NCI-H2081 treated with DMSO at 0.1 percent for 48 hours (cell line): ENCODE measurements at places on chromosomes 4 and X.
A peak's percentile ranks its signal among the peaks of the same experiment; 100 is the strongest.

GRCh38 chr4:37438564-37439279, 194.2 kb downstream of the NWD2 start:
- DNase-seq = no peak

GRCh38 chr4:113444386-113444785, 317.2 kb downstream of the CAMK2D start:
- DNase-seq = no peak

DNA sequence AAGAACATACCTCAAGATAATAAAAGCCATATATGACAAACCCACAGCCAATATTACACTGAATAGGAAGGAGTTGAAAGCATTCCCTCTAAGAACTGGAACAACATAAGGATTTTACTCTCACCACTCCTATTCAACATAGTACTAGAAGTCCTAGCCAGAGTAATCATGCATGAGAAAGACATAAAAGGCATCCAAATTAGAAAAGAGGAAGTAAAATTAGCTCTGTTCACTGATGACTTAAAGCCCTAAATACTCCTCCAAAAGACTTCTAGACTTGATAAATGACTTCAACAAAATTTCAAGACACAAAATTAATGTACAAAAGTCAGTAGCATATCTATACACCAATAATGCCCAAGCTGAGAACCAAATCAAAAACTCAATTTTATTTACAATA, 235.7 kb downstream of the NKX6-1 start:
- no peak for DNase-seq

DNA sequence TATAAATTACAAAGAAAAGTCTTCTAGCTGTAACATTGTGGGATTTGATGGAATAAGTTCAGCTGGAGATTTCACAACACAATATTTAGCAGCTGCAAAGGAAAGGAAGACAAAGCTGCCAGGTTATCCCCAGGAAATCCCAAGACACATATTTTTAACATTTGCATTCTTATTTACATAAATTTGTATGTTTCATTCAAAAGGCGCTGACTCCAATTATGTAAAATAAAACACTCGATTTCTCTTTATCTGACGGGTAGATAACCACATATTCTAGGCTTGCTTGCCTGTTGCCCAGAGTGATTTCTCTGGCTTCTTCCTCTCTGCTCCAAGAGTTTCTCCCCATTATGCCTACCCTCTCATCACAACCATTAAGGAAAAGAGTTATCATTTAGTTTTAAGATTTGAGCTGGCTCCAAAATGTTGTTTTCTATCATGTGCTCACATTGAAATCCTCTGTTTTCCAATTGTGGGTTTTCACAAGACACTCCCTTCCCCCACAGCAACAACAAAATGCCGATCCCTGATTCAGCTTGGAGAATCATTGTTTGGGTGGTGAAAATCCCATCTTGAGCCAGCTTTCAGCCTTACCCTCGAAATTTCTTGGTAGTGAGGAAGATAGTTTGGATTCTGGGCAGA, 128.2 kb upstream of the RASGEF1B start:
- DNase-seq = no peak

DNA sequence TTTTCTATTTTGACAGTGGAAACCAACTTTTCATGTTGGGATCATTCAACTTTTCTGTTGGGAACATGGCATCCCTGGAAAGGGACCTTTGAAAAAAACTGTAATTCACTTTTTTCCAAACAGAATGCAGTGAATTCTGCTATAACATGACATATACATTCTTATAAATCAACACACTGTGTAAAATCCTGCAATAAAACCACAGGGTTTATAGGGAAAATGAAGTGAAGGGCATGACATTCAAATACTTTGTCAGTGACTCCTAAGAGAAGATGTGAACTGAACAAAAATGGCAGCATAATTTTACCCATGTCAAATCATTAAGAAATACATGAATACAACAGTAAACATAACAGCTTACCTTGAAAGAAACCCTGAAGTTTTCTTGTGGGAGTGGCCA, 264.5 kb upstream of the ANKRD50 start:
- DNase-seq = no peak

- no peak for DNase-seq
Measured at GRCh38 chr4:137531168-137531985, 917 bp downstream of the PCDH18 start.

DNA sequence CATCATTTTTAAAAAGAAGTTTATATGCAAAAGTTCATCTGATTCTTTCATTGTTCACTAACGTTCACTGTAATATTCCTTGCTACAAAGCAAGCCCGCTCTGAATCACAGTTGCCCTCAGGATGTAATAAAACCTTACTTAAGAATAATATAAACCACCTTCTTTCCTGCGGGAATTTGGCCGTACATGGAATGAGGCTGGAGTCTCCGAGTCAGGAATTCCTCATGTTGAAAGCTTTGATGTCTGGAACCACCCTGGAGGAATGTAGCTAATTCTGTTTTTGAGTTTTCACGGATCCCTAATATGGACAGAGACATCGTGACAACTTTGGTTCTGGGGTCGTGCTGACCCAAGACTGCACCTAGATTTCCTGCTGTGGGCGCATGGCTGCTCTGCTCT, 58.5 kb downstream of the CRLF2 start:
- DNase-seq = no peak

GRCh38 chr4:102683881-102684609, 76.7 kb downstream of the MANBA start:
- DNase-seq = no peak

- no peak for DNase-seq
Measured at GRCh38 chrX:80306007-80306406, 114.2 kb upstream of the TENT5D start.

GRCh38 chr4:176837169-176837895, 44.6 kb upstream of the VEGFC start:
- no peak for DNase-seq

DNA sequence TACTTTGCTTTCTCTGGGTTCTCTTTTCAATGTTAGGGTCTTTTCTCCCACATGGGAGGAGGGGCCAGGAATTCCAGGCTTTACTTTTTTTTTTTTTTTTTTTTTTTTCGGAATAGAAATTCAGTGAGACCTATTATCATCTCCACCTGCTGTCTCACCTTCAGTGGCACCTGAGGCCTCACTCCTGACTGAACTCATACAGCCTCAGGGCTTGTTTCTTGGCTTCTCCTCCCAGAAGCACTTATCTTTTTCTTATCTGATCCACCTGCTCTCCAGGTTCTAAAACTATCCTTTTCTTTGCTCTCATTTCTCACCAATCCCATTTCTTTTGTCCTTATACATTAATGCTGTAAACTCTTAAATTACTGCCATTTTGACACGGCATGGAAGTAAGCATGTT, 117.3 kb upstream of the PPP3CA start:
- no peak for DNase-seq

- no peak for DNase-seq
Measured at GRCh38 chr4:103012060-103012459, 7.4 kb downstream of the SLC9B1 start.

- DNase-seq = no peak
Measured at GRCh38 chr4:100644150-100644549, 126.3 kb upstream of the EMCN start.

GRCh38 chrX:151039351-151039750, 56.2 kb downstream of the HMGB3 start:
- no peak for DNase-seq

- no peak for DNase-seq
Measured at GRCh38 chr4:165208221-165208652, 876 bp downstream of the KLHL2 start.

GRCh38 chr4:137597752-137598430, 65.6 kb upstream of the PCDH18 start:
- no peak for DNase-seq

- DNase-seq = no peak
Measured at GRCh38 chr4:168449719-168450452, 30.4 kb downstream of the DDX60L start.

- DNase-seq = no peak
Measured at GRCh38 chr4:150315691-150316090, 237.4 kb downstream of the DCLK2 start.

- DNase-seq = no peak
Measured at GRCh38 chr4:88196523-88197185, 38.2 kb upstream of the ABCG2 start.

DNA sequence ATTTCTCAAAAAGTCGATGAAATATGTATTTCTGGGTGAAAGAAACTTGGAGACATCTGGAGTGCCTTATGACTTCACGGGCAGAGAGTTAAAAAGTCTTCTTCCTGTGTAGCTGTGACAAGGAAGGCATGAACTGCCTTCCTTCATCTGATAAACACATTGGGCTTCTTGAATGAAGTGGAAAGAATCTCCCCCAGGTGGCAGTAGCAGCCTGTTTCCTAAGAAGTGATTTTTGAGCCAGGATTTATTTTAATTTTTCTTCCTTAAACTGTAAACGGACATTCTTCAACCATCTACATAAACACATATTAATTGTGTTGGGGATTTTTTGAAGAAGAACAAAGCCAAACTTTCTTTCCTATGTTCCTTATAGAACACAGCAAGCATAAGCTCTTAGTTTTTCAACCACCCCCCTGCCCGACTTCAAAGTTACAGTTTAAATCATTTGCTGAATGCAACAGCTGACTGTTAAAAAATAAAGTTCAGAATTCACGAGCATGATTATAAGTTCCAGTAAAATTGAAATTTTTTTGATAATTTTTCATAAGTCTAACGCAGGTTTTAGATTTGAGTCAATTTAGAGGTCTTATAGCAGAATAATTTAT, 980 bp upstream of the GIMD1 start:
- peak; percentile 3 for DNase-seq

DNA sequence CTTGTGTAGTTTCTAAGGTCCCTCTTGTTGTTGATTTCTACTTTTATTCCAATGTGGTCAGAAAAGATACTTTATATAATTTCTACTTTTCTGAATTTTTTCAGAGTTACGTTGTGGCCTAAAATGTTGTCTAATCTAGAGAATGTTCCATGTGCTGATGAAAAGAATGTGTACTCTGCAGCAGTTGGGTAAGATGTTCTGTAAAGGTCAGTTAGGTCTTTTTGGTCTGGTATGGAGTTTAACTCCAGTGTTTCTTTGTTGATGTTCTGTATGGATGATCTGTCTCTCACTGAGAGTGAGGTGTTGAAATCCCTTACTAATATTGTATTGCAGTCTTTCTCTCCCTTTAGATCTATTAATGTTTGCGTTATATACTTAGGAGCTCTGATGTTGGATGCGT, 37.0 kb upstream of the GPRIN3 start:
- DNase-seq = no peak

DNA sequence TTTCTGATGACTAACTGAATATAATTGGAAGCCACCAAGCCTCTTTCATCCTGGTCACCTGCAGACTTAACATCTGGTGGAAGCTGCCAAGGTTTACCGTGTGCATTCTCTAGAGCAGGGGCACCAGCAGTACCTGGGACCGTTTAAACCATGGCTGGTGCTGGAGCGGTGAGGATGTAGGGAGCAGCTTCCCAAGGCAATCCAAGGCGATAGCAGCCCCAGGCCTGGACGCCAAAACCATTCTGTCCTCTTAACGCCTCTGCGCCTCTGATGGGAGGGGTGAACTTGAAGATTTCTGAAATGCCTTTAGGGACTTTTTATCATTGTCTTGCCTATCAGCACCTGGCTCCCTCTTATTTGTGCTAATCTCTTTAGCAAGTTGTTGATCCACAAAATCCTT, 37.3 kb upstream of the SPANXN2 start:
- DNase-seq = no peak

GRCh38 chr4:184282895-184283654, 65.4 kb upstream of the ENPP6 start:
- DNase-seq = no peak

DNA sequence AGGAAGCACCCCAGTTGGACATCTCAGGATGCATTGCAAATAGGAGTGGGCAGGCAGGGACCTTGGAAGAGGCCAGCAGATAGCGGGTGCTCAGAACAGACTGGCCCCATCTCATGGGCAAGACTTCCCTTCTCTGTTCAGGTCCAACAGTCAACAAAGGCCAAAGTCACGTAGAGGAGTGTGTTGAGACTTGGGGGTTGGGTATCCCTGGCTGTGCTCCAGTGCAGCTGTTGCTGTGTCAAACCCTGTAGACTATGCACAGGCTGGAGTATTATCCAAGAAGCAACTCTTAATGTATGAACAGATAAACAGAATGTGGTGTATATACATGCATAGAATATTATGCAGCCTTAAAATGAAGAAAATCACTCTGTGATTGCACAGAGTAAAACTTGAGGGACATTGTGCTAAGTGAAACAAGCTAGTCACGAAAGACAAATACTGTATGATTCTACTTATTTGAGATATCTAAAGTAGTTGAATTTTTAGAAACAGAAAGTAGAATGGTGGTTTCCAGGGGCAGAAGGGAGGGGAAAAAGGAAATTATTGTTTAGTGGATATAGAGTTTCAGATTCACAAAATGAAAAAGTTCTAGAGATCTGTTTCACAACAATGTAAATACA, 192.1 kb upstream of the LCORL start:
- no peak for DNase-seq

- DNase-seq = no peak
Measured at GRCh38 chr4:40931841-40932240, 182.1 kb downstream of the NSUN7 start.

- no peak for DNase-seq
Measured at GRCh38 chrX:17170973-17171372, 204.0 kb upstream of the NHS start.

- no peak for DNase-seq
Measured at GRCh38 chr4:8703401-8703696, 110.8 kb downstream of the CPZ start.

DNA sequence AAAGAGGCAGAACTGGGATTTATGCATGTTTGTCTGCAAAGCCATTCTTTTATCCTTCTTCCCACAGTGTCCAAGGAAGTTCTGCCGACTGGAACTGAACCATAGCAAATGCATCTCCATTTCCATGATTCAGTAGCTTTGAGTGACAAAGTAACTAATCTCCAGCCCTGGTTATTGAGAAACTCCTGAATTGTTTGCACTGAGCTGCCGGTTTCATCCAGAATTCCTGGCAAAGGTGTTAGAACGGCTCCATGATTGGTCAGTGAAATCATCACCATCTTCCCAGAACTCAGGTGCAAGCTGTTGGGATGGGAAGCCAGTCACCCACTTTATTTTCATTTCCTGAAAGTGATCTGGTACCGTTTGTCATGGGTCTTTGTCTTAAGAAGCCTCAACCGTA, 47.0 kb upstream of the SLC34A2 start:
- no peak for DNase-seq
